ENCODE measurements at places on chromosomes 1 and 21. TPM values are rescaled to one million over a fixed set of nuclear protein-coding genes. Genes with fewer than 3 reads are reported as not detected.

Gene SPATA46
- total RNA-seq: not detected

Gene OR2M3
- total RNA-seq: not detected

DNA sequence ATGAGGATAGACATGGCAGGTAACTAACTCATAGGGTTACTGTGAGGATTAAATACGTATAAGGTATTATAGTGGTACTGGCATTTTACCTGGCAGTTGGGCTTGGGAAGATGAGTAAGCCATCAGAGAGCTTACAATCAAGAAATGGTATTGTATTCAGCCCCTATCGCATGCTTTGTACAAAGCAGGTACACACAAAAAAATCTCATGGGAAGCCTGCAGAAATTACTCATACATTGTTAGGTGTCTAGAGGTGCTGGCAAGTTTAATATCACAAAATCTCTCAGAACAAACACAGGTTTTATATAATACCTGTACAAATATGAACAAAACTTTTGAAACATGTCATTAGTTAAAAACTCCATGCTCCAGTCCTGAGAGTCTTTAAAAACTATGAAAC lies 71.8 kb upstream of the CNN3 start:
- H3K36me3 ChIP-seq: no peaks in the 10 kb centered on the region
- H3K4me3 ChIP-seq: no peak overlapping the region

Gene LRRC41
- 43.9 TPM for total RNA-seq

Gene FAM72A
- total RNA-seq: 2.4 TPM

Gene ABCG1
- 14.7 TPM for total RNA-seq

Gene KCNC4
- total RNA-seq: 3.3 TPM

GRCh38 chr1:171869097-171869496 lies 27.8 kb downstream of the DNM3 start:
- H3K4me1 ChIP-seq: no peaks in the 10 kb centered on the region
- no peak overlapping the region for H3K27ac ChIP-seq
- DNase-seq: no peak
- no peak overlapping the region for H3K4me3 ChIP-seq
- no peaks in the 10 kb centered on the region for H3K36me3 ChIP-seq
- H3K27me3 ChIP-seq: no peaks in the 10 kb centered on the region

DNA sequence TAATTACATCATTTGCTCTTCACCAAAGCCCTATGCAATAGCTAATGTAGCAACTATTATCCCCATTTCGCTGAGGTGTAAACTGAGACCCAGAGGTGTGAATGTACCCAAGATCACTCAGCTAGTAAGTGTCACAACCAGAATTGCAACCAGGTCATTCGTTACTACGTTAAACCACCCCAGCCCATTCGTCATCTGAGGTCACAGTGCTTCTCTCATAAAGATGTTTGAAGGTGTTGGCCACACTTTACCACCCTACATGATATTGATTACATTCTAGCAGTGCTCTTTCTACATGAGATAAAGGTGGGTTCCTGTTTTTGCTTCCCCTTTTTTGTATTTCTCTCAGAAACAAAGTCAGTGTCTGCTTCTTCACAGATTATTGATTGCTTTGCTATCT lies 195.3 kb downstream of the ZBTB18 start:
- H3K27ac ChIP-seq: no peak overlapping the region
- H3K4me3 ChIP-seq: no peak overlapping the region
- no peaks in the 10 kb centered on the region for H3K36me3 ChIP-seq

DNA sequence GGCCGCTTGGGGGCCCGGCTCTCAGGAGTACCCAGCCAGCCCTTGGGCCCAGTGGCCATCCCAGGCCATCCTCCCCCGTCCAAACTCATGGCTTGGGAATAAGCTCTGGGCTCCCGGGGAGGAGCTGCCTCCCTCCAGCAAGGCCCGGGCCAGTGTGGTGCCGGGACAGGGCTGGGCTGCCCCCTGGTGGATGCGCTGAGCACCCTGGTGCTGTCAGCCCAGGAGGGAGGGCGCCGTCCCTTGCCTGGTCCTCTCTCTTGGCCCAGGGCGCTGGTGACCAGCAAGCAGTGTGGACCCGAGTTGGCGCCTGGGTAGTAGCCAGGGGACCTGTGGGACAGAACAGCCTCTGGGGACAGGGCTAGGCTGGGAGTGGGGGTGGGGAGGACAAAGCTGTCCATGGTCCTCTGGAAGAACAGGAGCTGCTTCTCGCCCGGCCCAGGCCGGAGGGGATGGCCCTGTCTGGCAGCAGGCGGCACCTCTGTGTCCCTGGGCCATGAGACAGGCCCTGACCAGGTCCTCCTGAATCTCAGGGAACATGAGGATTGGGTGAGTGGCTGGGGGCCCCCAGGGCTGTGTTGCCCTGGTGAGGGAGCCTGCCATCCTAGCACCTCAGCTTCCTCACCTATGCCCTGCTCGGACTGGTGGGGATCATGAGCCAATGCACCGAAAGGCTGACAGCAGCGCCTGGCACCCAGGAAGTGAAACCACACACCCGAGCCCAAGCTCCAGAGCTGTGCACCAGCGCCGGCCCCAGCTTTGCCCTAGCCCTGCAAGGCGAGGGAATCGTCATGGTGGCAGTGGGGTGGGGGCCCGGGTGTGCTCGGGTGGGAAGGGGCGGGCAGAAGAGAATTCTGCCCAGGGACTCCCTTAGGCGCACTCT lies 9.4 kb downstream of the MORN1 start:
- peak; percentile 74 for DNase-seq
- no peak overlapping the region for H3K4me3 ChIP-seq
- H3K4me1 ChIP-seq: peaks cover 22% of the 10 kb centered on the region
- no peaks in the 10 kb centered on the region for H3K27me3 ChIP-seq
- H3K36me3 ChIP-seq: no peaks in the 10 kb centered on the region

- H3K27ac ChIP-seq: no peak overlapping the region
- no peak for DNase-seq
- no peak overlapping the region for H3K4me3 ChIP-seq
- H3K36me3 ChIP-seq: no peaks in the 10 kb centered on the region
These were observed 47.8 kb upstream of the ARHGAP29 start for GRCh38 chr1:94285031-94285654.

Gene ALPL
- not detected for total RNA-seq

Gene PTPRC
- 1,142 TPM for total RNA-seq

GRCh38 chr1:68331117-68331865 lies 99.0 kb upstream of the WLS start:
- no peaks in the 10 kb centered on the region for H3K27me3 ChIP-seq
- no peaks in the 10 kb centered on the region for H3K36me3 ChIP-seq
- no peaks in the 10 kb centered on the region for H3K4me1 ChIP-seq
- DNase-seq: no peak
- H3K27ac ChIP-seq: no peak overlapping the region

- no peak for DNase-seq
- no peak overlapping the region for H3K27ac ChIP-seq
- peaks cover 27% of the 10 kb centered on the region for H3K36me3 ChIP-seq
- H3K4me3 ChIP-seq: no peak overlapping the region
These were observed 30.9 kb upstream of the ANGPTL7 start for GRCh38 chr1:11158291-11158690.

DNA sequence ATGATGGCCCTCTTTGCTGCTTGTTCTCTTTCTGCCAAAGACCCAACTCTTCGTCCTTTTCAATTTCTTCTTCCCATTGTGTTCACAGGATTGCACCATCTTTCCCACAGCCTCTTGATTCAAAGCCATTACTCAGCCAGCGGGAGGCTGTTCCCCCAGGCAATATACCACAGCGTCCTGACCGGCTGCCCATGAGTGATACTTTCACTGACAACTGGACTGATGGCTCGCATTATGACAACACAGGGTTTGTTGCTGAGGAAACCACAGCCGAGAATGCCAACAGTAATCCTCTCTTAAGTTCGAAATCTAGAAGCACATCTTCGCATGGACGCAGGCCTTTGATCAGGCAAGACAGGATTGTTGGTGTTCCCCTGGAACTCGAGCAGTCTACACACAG lies 167.4 kb downstream of the LRRC40 start:
- H3K27me3 ChIP-seq: no peaks in the 10 kb centered on the region
- H3K4me1 ChIP-seq: no peaks in the 10 kb centered on the region
- H3K27ac ChIP-seq: no peak overlapping the region

GRCh38 chr1:224458996-224459395 lies 24.4 kb upstream of the WDR26 start:
- H3K36me3 ChIP-seq: no peaks in the 10 kb centered on the region
- peaks cover 4% of the 10 kb centered on the region for H3K4me1 ChIP-seq
- H3K27ac ChIP-seq: no peak overlapping the region
- no peak for DNase-seq
- no peak overlapping the region for H3K4me3 ChIP-seq

DNA sequence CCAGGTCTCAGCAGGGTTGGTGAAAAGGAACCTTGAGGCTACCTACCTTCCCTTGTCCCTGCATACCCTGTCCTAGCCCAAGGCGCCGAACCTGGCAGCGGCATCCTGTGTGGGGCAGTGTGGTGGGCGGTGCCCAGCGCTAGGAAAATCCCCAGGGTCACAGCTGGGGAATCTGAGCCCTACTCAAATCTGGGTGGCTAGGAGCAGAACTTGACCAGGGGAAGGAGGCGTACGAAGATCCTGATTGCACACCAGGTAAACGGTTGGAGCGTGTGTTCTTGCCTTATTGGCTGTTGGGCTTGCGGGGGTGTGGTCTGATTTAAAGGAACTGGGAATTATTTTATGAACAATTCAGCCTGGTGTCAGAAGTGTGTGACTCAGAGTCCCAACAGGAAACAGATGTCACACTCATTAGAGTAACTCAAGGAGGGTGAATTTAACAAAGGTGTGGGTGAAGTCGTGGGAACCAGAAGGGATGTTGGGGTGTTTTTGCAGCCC lies 118.6 kb downstream of the LRIG2 start:
- H3K4me3 ChIP-seq: no peak overlapping the region
- no peaks in the 10 kb centered on the region for H3K36me3 ChIP-seq
- H3K27me3 ChIP-seq: peaks cover 5% of the 10 kb centered on the region

Gene FHAD1
- 0.72 TPM for total RNA-seq

- no peaks in the 10 kb centered on the region for H3K4me1 ChIP-seq
- H3K27ac ChIP-seq: no peak overlapping the region
- H3K4me3 ChIP-seq: no peak overlapping the region
- DNase-seq: peak; percentile 9
These were observed 87.8 kb downstream of the TRIM11 start for GRCh38 chr1:228318823-228319241.

DNA sequence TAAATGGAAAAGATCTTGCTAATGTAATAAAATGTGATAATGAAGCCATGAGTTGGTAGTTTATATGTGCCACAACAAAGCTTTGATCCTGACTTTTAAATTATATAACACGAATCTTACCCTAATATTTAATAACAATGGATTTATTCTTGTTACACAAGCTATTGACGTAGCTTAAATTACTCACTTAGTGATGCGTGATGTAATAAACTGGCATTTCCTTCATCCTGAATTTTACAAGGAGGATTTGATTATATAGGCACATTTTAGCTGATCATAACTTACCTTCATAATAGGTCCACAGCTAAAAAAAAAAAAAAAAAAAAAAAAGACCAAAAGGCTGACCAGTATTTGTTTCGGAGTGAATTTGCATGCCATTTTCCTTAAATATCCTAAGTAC lies 76.2 kb upstream of the IVNS1ABP start:
- H3K27me3 ChIP-seq: no peaks in the 10 kb centered on the region
- H3K4me3 ChIP-seq: no peak overlapping the region
- no peaks in the 10 kb centered on the region for H3K36me3 ChIP-seq
- DNase-seq: no peak

- no peaks in the 10 kb centered on the region for H3K36me3 ChIP-seq
- peaks cover 30% of the 10 kb centered on the region for H3K4me1 ChIP-seq
- H3K27me3 ChIP-seq: peaks cover 13% of the 10 kb centered on the region
- DNase-seq: peak; percentile 32
These were observed 689 bp upstream of the GPR137B start for GRCh38 chr1:236141447-236142252.

Gene IFI44
- total RNA-seq: 35.5 TPM

Gene EDN2
- total RNA-seq: 0.64 TPM

DNA sequence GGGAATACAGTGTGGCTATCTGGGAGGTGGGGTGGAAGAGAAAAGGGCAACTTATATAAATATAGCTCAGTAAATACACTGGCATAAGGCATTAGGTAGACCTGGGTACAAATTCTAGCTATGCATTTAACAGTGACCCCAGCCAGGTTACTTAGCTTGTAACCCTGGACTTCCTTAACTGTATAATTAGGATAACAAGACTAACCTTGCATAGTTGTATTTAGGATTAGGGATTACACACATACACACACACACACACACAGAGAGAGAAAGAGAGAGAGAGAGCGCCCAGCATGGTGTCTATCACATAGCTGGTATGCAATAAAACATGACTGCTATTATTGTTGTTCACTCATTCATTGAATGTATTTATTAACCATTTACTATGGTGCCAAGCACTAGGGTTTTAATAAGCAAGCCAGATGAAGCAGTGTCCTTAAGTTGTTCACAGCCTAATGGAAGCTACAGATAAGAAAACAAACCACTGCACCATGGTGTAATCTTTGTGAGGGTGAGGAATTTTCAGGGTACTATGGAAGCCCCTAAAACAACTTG lies 251.4 kb downstream of the ZNF648 start:
- no peak overlapping the region for H3K4me3 ChIP-seq
- DNase-seq: no peak
- H3K4me1 ChIP-seq: no peaks in the 10 kb centered on the region
- no peak overlapping the region for H3K27ac ChIP-seq
- H3K36me3 ChIP-seq: no peaks in the 10 kb centered on the region

Gene LHX8
- total RNA-seq: not detected

All from natural killer cell (primary cell).